CMK (cell line): ENCODE measurements at places on chromosomes 3 and 15.
A peak's percentile ranks its signal among the peaks of the same experiment; 100 is the strongest.

GRCh38 chr3:178778589-178778988 is 242.4 kb downstream of the KCNMB2 start:
- DNase-seq, result no peak

- no peak for DNase-seq
These were observed 134.6 kb downstream of the MEIS2 start for GRCh38 chr15:36965570-36966342.

GRCh38 chr3:73228437-73228836 is 167.0 kb downstream of the EBLN2 start:
- no peak for DNase-seq

DNA sequence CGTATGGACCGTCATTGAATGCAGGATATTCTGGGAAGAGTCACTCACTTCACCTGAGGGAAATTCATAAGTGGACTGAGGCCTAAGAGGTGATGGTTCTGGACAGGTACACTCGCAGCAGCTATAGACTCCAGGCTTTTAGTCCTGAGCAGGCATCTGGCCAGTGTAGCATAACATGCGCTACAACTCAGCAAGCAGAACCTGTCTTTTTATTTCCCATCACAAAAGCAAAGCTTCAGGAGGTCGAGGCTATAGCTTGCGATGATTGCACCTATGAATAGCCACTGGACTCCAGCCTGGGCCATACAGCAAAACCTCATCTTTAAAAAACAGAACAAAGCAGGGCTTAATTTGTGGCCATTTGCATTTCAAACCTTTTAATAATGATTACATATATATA is 185.8 kb downstream of the KCNH8 start:
- no peak for DNase-seq

- DNase-seq, result no peak
These were observed 32.4 kb upstream of the ALCAM start for GRCh38 chr3:105334138-105334882.

GRCh38 chr15:85296615-85297402 is 83.6 kb upstream of the AKAP13 start:
- no peak for DNase-seq

- peak; percentile 66 for DNase-seq
These were observed 9.8 kb downstream of the NBEAL2 start for GRCh38 chr3:46989146-46989810.

DNA sequence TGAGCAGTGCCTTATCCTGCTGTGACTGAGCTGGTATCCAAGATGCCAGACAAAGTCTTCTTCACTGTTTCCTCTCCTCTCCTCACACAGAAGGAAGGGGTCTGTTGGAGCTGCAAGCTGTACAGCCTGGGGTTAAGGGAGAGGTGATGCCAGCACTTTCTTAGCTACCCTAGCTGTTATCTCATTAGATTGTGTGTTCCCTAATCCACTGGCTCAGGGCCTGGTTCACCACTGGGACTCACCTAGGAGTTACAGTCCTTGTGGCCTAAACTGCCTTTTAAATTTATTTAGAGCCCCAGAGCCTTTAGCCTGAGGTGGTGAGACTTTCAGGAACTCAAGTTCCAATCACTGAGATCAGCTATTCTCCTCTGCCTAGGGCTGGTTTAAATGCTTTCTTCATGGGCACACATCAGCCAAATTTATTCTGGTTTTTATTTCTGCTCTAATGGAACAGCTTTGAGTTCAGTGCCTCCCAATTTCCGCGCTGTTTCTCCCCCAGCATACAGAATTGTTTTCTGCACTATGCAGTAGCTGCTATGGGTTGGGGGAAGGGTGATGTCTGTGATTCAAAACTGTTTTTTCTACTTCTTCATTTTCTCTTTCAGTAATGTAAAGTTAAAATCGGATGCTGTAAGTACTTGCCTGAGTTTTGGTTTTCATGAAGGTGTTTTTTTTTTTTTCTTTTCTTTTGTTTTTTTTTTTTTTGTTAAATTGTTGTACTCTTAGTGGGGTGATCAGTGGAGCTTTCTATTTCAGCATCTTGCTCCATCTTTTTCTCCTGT is 198.8 kb downstream of the DOCK3 start:
- no peak for DNase-seq

DNA sequence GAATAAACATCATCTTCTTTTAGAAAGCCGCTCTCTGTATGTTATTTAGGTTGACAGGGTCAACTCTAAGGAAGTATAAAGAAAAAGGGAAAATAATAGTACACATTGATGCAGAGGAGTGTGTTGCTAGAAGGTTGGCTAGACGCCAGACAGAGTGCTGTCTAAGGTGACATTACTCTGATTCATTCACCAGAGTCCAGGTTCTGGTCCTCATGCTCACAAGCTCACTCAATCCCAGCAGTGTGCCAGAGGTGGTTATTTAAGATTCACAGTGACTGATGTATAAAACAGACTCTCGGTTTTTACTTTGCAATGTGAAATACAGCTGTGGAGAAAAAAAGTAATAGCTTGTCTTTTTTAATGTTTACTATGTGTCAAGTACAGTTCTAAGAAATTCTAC is 1.7 kb downstream of the CFAP44 start:
- no peak for DNase-seq
